ENCODE measurements at places on chromosomes 6 and 20. TPM values are rescaled to one million over a fixed set of nuclear protein-coding genes. Genes with fewer than 3 reads are reported as not detected.
A peak's percentile ranks its signal among the peaks of the same experiment; 100 is the strongest.

C20orf141 gene
- total RNA-seq, result not detected

BPIFB2 gene
- not detected for total RNA-seq

SF3B5 gene
- total RNA-seq, result 134 TPM

PGC gene
- not detected for total RNA-seq

ASIP gene
- total RNA-seq, result not detected

TNNC2 gene
- total RNA-seq, result not detected

IL17A gene
- not detected for total RNA-seq

PDYN gene
- not detected for total RNA-seq

CFAP206 gene
- total RNA-seq, result 0.44 TPM

DNA sequence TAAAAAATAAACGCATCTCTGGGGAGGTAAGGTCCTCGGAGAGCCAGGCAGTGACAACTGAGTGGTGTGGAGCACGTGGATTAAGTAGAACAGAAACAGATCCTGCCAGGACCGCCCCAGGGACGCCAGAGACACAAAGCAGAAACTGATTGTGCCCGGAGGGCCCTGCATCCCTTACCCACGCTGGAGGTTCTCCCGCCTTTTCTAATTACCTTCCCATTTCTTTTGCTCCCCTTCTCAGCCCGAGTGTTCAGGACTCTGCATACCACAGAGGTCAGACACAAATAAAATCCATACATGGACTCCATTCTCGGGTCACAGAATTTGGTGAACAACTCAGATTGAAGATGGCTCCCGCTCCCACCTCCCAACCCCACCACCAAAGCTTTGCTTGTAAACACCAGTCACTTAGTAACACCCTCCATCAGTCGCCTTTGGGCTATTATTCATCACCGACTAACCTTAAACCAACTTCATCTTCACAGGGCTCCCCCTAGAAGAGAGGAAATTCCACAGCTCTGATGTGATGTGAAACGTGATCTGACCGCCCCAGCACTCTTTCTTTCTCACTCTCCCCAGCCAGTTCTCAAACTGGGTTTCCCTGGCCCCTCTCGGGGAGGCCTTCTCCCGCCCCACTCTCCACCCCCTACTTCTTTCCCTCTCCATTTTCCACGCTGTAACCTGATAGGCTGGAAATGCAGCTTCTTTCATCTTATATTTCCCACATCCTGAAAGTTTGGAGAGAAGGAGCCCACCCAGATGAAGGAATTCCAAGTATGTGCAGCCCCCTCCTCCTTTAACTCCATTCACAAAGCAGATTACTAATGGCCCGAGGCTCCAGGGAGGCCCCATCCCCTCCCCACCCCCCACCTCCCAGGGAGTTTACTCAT, 32.5 kb upstream of the PIM1 start:
- peak; percentile 87 for DNase-seq

DNA sequence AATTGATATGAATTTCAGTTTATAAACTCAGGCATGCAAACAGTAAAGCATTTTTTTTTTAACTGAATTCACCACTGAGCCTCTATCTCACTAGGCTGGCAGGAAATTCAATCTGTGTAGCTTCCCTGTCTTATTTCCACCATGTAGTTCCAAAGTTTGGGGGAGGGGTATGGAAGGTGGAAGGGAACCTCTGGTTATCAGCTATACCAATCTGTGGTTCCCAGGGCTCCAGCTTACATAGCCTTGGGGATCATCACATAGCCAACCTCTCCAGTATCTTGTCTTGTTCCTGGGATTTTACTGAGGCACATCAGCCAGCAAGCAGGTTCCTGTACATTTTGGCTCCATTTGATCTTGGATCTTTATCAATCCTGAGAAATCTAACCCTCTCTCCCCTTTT, 15.6 kb downstream of the RAD21L1 start:
- DNase-seq, result no peak

GRCh38 chr6:34370361-34370760, 22.1 kb downstream of the NUDT3 start:
- no peak for DNase-seq

GRCh38 chr20:20568604-20569205, 143.7 kb downstream of the RALGAPA2 start:
- no peak for DNase-seq

DNA sequence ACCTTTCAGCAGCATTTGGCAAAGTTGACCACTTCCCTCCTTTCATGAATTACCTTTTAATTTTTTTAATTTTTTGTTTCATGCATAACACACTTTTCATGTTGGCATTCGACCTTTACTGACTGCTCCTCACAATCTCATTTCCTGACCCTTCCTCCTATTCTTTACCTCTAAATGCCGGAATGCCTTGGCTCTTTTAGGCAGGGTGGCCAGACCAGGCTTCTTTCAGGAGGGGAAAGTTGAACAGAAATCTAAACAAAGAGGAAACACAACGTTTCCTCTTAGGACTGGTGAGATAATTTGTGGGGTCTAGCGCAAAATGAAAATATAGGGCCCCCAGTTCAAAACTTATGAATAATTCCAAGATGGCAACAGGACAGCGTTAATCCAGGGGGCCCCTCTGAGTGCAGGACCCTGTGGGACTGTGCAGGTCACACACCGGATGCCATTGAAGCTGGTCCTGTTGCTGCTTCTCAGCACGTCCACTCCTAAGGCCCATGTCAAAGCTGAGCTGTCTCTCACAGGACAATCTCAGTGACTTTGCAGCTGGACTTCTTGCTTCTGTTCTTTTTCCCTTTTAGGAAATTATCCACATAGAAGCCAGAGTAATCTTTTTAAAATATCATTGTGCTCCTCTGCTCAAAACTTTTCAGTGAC, 313.8 kb downstream of the HDGFL1 start:
- DNase-seq, result no peak

DNA sequence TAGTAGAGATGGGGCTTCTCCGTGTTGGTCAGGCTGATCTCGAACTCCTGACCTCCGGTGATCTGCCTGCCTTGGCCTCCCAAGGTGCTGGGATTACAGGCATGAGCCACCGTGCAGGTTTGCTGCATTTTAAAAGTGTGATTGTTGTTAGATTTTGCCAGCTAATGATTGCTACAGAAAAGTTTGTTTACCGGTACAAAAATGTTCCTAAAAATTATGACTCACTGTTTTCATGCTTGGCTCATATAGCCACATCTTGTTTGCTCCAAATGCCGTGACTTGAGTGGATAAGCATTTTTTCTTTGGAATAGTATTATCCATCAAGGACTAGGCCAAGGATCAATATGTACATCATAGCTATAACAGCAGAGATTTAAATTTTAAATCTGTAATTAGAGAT, 24.3 kb downstream of the LRRN4 start:
- DNase-seq, result no peak

- no peak for DNase-seq
Observed at GRCh38 chr6:11824986-11825385, 46.4 kb upstream of the ADTRP start.

GRCh38 chr6:17679726-17680125, 27.0 kb downstream of the NUP153 start:
- no peak for DNase-seq

GRCh38 chr6:113149511-113149910, 707.6 kb upstream of the MARCKS start:
- no peak for DNase-seq

GRCh38 chr6:33927616-33928015, 123.8 kb upstream of the MLN start:
- no peak for DNase-seq

DNA sequence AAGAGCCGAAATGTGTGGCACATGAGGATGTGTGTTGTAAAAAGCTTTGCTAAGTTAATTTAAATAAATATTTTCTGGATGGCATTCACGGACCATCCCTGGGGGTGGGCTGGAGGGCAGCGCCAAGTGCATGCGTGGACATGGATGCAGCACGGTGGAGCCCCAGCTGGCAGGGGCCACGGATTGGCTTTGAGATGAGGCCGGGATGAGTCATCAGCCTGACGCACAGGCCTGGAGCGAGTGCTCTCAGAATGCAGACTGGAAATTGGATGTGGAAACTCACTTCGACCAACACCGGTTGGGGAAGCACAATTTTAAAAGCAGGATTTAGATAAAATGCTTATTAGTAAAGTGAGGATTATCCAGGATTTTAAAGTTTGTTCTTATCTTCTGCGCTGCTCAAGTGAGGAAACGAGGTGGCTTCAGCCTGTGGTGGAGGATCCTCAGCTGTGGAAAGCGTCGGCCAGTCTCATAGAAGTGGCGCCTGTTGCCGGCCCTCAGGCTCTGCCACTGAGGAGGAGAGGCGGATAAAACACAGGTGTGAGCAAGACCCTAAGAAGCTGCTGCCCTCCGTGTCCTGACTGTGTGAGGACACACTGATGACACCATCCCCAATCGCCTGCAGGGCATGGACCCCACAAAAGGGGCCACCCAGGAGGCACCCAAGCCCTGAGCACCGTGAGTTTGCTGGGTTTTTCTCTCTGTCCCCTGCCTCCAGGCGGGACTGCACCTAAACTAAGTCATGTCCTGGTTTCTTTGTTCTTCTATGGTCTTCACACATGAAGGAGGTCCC, 279.7 kb downstream of the CDH4 start:
- no peak for DNase-seq

DNA sequence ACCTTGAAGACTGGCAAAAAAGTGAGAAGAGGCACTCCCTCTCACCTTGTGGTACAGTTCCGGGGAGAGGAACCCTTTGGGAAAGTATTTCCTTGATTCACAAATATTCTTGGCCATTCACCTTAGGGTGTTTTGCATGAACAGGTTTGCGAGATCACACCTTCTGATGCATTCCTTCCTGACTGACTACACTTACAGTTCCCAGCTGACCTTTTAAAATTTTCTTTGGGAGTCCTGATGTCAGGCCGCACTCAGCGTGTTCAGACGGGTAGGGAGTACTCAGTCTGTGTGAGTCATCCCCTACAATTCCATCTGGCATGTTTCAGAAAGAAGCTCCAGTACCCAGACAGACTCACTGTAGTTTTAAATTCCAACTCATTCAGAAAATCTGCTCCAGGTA, 1.7 kb downstream of the ADGRF4 start:
- DNase-seq, result no peak

GRCh38 chr6:77397561-77397960, 65.7 kb downstream of the HTR1B start:
- DNase-seq, result no peak

DNA sequence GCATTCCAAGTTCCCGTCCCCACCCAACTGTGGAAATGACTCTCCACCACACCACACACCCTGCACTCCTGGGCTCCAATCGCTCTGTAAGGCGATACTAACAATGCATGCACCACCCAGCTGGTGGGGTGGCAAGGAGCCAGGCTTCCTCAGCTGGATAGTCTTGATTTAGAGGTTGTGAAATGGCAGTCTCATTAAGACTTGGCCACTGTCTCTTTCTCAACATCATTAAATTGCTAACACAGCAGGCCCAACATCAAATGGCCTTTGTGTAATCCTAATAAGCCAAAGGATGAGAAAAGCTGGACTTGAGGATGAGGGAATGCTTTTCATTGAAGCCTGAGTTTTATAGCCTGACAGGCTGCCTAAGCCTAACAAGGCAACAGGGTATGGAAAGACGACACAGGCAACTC, 223.7 kb downstream of the GMDS start:
- no peak for DNase-seq

GRCh38 chr20:26218301-26218700, 521.6 kb upstream of the ZNF337 start:
- DNase-seq, result no peak

DNA sequence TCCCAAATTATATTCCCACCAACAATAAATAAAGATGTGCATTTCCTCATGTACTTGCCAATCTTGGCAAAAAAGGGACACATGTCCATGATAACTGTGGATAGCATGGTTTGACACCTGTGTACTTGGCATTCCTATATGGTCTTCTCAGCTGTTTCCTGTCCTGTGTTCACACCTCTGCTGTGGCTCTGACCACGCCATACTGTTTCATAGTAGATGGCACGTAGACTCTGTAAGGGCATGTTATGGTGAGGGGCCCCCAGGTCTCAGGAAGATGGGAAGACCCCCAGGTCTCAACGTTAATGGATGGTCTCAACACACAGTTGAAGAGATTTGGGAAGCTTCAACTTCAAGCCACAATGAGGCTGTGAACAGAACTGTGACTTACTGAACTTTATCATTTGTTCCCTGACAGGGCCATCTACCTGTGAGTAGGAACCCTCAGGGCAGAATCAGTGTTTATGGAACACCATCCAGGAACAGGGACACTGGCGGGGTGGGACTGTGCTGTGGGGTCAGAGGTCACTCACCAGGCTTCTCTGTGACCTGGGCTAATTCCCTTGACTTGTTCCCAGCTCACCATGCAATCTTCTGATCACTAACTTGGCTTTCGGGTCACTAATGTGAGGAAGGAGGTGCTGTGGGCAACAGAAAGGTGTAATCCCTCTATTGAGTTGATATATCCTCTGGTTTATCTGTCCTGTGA, 11.8 kb downstream of the ZBTB24 start:
- no peak for DNase-seq

GRCh38 chr6:16921399-16922110, 160.3 kb upstream of the ATXN1 start:
- DNase-seq, result no peak

- DNase-seq, result no peak
Observed at GRCh38 chr6:139708337-139709199, 334.1 kb upstream of the CITED2 start.

Measured in osteocyte (in vitro differentiated cells).